ENCODE measurements at places on chromosomes 3 and 15.

DNA sequence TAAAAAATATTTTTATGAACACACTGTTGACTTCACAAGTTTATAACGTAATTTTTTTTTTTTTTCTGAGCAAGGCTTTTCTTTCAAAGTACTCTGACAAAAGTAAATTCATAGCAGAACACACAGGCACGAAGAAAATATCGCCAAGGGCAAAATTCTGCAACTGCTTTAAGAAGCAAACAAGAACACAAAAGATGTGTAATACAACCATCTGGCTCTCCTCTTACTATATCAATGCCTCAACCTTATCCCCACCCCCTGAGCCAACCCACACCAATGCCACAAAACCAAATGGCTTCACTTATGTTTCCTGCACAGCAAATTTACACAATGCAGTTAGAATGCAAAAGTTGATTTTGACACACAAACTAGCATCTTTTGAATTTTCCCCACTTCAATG is 274.2 kb downstream of the FOXP1 start:
- DNase-seq, result no peak

DNA sequence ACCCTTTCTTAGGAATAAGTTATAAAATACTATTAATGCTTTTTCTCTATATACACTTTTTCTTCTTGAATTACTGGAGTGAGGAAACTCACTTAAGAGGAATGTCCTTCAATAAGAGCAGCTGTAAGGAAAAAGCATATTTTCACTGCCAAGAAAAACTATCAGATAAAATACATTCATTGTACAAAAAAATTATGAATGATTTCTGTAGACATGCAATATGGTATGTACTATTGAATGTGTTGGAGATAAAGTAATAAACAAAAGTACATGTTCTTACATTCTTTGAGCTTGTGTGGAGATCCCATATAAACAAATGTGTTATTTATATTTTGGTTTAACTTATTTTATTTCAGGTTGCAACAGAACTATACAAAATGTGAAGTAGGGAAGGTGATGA is 241.0 kb upstream of the ZNF717 start:
- no peak for DNase-seq

DNA sequence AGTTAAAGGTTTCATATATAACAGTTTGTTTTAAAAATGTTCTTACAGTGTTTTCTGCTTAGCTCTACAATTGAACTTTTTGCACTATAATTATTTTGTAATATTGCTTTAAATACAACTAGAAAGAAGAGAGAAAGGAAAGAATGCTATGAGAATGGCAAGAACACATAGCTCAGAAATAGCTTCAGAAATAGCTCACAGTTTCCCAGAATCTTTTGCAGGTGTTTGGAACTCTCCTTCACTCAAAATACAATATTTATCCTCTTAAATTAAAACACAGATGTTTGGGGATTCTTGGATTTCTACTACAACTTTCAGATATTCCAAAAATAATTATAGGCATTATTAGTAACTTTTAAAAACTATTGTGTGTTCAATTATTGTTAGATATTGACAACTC is 658.0 kb upstream of the DPPA4 start:
- DNase-seq, result no peak

GRCh38 chr3:71206305-71207165 is 377.0 kb downstream of the FOXP1 start:
- DNase-seq, result no peak

Data from MCF 10A (cell line).